Right ventricle myocardium superior (tissue), 1 donor: ENCODE measurements at places on chromosomes 12 and 14. TPM values are rescaled to one million over a fixed set of nuclear protein-coding genes. Genes with fewer than 3 reads are reported as not detected.

Gene OVCH1
- not detected for total RNA-seq

Gene TEAD4
- total RNA-seq: 7.6 TPM

Gene SDR9C7
- total RNA-seq: not detected

- no peak for DNase-seq
Measured at GRCh38 chr12:81930037-81930436, 170.9 kb upstream of the PPFIA2 start.

DNA sequence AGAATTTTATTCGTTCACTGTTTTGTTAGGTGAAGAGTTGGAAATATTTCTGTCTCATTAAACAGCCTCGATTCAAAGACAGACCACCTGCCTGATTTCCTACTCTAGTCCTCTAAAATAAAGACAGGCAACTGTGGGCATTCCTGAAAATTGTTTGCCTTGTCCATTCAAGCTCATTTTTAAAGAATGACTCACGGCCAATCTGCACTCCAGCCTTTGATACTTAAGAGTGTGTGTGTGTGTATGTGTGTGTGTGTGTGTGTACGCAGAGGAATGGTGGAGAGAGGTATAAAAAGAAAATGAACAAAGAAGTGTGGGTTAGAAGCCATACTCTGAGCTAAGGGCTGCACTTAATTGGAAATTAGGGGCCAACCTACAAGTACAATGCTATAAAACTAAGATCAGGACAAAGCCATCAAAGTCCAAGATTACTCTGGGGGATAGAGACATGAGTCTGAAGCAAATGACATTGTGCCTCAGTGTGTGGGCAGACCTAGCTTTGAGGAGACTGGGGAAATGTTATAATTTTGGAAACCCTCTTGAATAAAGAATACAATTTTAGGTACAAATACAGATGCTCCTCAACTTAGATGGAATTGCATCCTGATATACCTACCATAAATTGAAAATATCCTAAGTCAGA is 45.6 kb upstream of the SOCS2 start:
- no peak for DNase-seq

GRCh38 chr12:104856531-104856930 is 101.6 kb downstream of the SLC41A2 start:
- DNase-seq: no peak

DNA sequence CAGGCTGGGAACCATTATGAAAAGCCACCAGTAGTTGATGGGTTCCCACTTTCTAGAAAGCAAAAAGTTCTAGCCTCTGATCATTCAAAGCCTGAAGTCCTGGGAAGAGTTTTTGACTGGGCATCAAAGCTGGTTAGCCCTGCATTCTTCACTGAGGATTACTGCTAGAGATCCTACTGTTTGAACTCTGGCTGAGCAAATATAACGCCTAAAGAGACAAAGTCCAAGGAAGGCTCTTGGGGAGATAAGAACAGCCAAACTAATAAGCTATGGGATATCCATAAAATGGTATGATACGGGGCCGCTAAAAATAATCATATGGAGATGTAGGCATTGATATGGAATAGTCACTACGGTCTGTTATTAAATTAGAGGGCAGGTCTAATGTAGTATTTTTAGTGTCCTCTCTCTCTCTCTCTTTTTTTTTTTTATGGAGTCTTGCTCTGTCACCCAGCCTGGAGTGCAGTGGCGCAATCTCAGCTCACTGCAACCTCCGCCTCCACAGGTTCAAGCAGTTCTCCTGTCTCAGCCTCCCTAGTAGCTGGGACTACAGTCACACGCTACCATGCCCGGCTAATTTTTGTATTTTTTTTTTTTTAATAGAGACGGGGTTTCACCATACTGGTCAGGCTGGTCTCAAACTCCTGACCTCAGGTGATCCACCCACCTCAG is 35.5 kb downstream of the PLXNC1 start:
- DNase-seq: no peak

DNA sequence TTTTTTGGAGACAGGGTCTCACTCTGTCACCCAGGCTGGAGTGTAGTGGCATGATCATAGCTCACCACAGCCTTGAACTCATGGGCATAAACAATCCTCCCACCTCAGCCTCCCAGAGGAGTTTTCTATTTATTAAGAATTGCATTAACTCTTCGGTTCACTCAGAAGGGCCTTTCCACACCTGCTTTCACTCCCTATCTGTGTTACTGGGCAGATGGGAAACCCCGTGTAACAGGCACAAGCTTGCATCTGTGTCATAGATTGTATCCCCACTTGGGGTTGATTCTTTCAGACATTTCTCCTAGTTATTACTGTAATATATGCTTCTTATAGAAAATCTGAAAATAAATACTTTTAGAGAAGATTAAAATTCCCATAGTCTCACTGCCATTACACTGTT is 38.7 kb downstream of the STX2 start:
- no peak for DNase-seq

- peak; percentile 91 for DNase-seq
Measured at GRCh38 chr12:14554281-14555007, 13.2 kb downstream of the PLBD1 start.

GRCh38 chr12:20211541-20211940 is 156.8 kb upstream of the PDE3A start:
- DNase-seq: no peak

DNA sequence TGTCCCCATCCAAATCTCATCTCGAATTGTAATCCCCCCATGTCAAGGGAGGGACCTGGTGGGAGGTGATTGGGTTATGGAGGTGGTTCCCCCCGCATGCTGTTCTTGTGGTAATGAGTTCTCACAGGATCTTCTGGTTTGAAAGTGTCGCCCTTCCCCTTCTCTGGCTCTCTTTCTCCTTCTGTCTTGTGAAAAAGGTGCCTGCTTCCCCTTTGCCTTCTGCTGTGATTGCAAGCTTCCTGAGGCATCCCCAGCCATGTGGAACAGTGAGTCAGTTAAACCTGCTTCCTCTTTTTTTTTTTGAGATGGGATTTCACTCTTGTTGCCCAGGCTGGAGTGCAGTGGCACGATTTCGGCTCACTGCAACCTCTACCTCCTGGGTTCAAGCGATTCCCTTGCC is 104.0 kb downstream of the CCDC91 start:
- no peak for DNase-seq

Gene PGF
- total RNA-seq: 5.1 TPM

DNA sequence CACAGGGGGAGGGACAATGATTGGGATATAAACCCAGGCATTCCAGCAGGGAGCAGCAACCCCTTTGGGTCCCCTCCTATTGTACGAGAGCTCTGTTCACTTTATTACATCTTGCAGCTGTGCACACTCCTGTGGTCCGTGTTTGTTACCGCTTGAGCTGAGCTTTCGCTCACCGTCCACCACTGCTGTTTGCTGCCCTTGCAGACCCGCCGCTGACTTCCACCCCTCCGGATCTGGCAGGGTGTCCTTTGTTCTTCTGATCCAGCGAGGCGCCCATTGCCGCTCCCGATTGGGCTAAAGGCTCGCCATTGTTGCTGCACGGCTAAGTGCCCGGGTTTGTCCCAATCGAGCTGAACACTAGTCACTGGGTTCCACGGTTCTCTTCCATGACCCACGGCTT is 64.1 kb downstream of the E2F7 start:
- no peak for DNase-seq

DNA sequence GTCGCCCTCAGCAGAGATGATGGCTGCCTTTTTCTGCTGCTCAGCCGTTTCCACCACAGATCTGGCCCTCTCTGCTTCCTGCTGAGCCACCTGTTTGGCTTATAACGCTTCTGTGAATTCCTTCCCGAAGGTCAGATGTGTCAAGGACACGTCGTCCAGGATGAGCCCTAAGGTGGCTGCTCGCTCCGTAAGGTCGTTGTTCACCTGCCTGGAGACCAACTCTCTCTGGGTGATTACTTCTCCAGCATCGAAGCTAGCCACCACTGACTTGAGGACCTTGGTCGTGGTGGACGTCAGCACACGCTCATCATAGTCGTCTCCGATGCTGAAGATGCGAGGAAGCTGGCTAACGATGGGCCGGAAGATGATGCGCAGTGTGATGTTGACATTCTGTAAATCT is 11.7 kb upstream of the ASB8 start:
- DNase-seq: no peak

Gene POLE2
- 0.38 TPM for total RNA-seq

Gene GPR84
- total RNA-seq: not detected

- DNase-seq: no peak
Measured at GRCh38 chr14:69643430-69644200, 32.2 kb downstream of the SUSD6 start.

- no peak for DNase-seq
Measured at GRCh38 chr12:8813572-8814357, 8.7 kb upstream of the A2ML1 start.

- DNase-seq: no peak
Measured at GRCh38 chr14:98886982-98887381, 385.0 kb downstream of the BCL11B start.

GRCh38 chr12:51959211-51959610 is 7.7 kb downstream of the ACVR1B start:
- no peak for DNase-seq

Gene SERPINA3
- 55.2 TPM for total RNA-seq

DNA sequence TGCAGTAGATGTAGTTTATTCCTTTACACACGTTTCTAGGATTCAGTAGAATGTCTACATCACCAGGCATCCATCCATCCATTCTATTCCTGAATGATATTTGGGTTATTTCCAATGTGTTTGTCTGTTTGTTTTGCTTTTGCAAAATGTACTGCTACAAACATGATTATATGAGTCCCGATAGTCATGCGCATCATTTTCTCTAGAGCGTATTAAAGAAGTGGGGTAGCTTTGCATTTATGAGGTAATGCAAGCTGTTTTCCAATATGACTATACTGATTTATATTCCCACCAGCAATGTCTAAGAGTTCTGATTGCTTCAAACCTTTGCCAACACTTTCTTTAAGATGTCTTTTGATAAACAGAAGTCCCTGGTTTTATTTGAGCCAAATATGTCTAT is 253.2 kb downstream of the NOVA1 start:
- no peak for DNase-seq

Gene GNB3
- 2.9 TPM for total RNA-seq

Gene SIRT4
- total RNA-seq: 8.6 TPM

DNA sequence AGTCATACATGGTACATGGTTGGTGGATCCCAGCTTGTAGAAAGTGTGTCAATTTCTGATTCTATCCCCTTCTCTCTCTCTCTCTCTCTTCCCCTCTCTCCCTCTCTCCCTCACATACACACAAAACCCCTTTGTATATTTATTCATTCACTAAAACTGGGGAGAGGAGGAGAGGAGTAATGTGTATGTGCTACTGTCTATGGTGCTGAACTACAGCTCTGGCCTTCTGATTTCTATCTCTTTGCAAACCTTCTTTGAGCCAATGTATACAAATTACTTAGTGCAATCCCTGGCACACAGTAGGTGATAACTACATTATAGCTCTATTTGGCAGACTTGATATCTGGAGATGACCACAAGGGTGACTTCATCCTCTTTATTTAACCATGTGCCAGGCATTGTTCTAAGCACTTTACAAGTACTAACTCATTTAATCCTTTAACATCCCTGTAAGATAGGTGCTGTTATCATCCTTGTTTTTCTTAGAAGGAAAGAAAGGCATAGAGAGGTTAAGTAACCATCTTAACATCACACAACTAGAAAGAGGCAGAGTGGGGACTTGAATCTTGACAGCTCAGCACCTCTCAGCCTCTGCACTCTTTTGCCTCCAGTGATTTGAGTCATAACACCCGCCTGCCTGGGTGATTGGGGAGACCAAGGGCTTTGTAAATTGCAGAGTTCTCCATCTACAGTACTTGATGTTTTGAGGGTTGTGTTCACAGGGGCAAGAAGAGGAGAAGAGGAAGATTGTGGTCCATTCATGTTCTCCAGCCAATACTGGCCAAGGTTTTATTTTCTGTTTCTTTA is 21.3 kb downstream of the RPH3A start:
- no peak for DNase-seq

Gene ADCY4
- total RNA-seq: 20.6 TPM

GRCh38 chr12:54156578-54156977 is 32.2 kb downstream of the SMUG1 start:
- no peak for DNase-seq

Gene ANGEL1
- total RNA-seq: 8.7 TPM

DNA sequence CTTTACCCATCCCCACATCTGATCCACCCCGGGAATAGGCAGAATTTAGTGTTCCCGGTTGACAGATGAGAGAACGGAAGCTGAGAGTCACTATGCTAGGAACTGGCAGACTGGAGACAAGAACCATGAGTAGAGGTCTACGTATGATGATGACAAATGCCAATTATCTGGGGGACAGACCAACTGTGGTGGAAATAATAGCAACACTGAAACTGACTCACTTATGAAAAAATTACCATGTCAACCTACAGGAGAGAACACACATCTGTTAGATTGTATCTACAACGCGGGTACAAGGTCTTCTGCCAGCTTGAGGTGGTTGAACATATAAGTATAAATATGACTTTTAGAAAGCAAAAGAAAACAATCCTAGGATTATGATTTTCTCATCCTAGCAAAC is 15.4 kb upstream of the SELPLG start:
- no peak for DNase-seq

DNA sequence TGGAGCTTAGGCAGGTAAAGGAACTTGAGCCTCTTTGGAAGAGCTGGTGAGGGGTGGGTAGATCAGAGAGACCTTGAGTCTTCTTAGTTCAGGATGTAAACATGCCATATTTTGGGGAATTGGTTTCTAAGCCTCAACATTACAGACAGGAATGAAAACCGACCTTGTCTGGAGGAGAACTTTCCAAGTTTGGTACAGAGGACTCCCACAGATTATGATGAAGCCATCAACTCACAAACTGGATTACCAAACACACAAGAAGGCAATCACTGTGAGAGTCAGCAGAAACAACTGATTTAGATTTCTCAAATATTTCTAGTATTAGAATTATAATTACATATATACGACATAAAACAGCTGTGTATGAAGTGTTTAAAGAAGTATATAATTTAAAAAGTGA is 22.3 kb upstream of the AMN1 start:
- DNase-seq: no peak

- no peak for DNase-seq
Measured at GRCh38 chr12:15199930-15200329, 21.3 kb downstream of the RERG start.

GRCh38 chr12:121740847-121741246 is 28.3 kb downstream of the TMEM120B start:
- DNase-seq: no peak

GRCh38 chr12:68794653-68795251 is 13.2 kb upstream of the MDM2 start:
- no peak for DNase-seq

DNA sequence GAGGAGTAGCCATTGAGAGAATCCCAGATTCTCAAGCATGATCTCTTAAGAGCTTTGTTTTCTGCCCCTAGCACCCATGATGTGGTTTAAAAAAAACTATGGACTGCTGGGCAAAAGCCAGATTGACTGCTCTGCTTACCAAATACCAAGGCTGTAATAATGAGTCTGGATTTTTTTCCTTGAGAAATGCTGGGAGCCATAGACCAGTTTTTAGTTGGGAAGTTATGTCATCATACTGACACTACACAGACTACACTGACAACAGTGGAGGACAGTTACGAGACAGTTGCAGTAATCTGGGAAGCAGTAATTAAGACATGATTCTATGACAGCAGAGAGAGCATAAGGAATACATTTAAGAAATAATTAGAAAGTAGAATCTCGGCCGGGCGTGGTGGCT is 35.8 kb downstream of the SPATA7 start:
- no peak for DNase-seq
